ENCODE measurements at places on chromosomes 3 and 15. TPM values are rescaled to one million over a fixed set of nuclear protein-coding genes. Genes with fewer than 3 reads are reported as not detected.

DNA sequence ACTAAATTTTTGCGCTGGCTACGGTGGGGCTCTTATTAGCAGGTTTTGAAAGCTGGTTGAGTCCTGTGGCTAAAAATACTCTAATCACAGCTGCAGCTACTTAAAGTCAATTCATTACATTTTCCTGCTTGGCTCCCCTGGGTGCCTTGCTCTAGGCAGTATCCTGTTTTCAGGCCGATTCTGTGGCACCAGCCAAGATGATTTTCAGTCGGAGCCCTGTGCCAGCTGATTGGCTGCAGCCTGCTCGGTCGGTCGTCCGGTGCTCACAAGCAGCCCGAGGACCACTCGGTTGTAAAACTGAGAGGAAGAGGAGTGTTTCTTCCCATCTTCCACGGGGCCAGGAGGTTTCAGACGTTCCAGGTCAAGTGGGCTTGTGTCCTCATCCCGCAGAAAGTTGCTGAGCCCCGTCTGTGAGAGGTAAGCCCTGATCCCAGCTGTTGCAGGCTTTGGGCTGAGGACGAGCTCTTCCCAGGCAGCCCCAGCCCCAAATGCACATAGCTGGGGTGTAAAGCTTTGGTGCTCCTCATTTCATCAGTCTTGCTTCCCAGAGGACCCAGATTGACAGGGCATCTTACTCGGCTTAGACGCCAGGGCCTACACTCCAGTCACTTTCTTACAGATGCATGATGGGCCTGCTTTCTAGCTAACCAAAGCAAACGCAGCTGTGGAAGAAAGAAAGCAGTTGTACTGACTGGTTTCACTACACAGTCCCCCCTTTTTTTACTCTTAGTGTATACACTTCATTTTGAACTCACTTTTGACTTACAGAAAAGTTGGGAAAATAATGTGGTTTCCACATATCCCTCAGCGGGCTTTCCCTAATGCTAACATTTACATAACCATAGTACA is 15.9 kb downstream of the LYSMD4 start:
- peak; percentile 51 for DNase-seq

- DNase-seq: no peak
Observed at GRCh38 chr3:61610316-61610715, 48.9 kb downstream of the PTPRG start.

GRCh38 chr3:15316998-15317435 is 15.4 kb downstream of the SH3BP5 start:
- DNase-seq: peak; percentile 93

GRCh38 chr15:78077053-78077870 is at the start of gene TBC1D2B:
Gene TBC1D2B (minus strand): TSS chr15:78077711. CDS start chr15:78077652, 59 bp downstream.
- DNase-seq: peak; percentile 55

- DNase-seq: no peak
Observed at GRCh38 chr3:31103181-31103580, 208.7 kb upstream of the GADL1 start.

- DNase-seq: no peak
Observed at GRCh38 chr3:197737749-197738462, 1.2 kb upstream of the RUBCN start.

DNA sequence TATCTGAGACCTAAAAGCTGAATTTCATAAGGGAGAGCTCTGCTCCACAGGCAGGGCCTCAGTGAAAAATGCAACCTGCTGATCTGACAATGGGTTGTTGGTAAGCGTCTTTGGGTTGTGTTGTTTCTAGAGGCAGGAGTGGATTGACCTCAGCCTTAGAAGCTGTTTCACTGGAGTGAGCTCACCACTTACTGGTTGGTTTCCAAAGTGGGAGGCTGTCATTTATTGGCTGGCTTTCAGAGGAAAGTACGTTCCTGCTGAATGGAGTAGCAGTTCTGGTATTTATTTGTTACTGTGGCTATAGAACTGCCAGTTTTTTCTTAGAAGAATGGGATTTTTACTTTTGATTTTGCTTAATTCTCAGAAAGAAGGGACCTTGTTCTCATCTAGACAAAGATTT is 29.3 kb upstream of the COL6A5 start:
- DNase-seq: peak; percentile 56

GRCh38 chr15:64636556-64636955 is 138.8 kb downstream of the RBPMS2 start:
- peak; percentile 45 for DNase-seq

DNA sequence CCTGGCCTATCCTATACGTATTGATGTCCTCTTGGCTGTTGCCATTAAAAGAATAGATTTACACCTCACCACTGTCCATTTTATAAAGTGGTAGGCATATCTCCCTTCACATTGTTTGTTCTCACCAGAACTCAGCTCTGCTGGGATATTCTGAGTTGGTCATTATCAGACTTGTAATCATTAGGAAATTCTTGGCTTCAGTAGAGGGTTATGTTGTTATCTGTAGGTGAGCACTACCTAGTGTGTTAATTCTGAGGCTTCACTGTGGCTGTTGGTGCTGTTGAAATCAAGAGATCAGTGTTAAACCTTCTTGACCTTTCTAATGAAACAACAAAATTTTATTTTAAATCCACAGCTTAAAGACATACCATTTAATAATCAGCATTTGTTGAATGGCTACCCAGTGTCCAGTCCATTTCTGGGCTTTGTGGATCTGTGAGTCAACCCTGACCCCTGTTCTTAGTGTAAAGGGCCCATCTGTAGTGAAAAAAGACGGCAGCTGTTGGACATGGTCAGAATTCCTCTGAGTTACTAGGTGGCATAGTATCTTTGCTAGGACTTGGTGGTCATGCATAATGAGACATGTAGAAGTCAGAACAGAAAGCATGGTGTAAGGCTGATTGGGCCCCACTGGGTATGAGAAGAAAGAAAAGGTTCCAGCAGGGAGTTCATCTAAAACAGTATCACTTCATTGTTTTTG is 32.9 kb upstream of the P4HTM start:
- DNase-seq: no peak

DNA sequence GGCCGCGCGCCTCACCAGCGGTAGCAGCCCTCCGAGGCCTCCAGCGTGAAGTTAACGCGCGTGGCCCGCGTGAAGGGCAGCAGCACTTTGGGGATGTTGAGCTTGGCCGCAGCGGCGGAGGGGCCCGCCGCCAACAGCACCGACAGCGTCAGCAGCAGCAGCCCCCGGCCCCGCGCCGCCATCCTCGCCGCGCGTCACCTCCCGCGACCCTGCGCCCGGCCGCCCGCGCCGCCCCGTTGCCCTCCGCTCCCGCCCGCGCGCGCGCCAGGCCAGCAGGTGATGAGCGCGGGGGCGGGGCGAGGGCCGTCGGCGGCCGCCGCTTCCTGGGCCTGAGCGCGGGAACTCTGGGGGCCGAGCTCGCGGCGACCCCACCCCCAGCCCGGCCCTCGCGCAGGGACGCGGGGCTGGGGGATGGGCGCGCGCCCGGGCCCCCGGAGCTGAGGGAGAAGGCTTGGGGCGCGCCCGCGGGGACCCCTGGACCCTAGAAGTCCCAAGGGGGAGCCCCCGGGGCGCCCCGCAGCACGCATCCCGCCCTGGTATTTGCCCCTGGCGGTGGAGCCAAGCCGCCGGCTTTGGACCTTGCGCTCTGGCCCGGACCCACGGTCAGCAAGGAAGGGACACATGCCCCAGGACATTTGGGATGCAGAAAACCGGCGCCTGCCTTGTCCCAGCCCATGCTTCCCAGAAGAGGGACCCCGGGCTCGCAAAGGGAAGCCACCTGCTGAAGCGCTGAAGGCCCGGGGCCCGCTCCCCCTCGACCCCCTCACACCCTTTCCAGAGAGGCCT is at the start of gene NUP210:
Gene NUP210, minus strand, starts transcription at position 278 of the 786 bp plus-strand sequence. Its CDS starts 96 bp downstream, at position 182.
- no peak for DNase-seq

DNA sequence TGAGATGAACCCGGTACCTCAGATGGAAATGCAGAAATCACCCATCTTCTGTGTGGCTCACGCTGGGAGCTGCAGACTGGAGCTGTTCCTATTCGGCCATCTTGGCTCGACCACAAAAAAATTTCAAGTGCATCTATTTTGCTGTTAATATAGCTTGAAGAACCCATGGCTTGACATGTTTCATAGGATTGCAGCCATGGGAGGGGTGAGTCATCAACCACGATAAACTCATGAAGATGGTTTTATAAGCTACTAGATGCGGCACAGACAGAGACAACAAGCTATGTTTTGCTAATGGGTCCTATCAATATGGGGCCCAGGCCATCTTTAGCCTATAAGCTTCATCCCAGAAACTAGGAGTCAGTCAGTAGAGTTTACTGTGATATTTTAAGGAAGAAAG is 100.4 kb upstream of the PHLDB2 start:
- peak; percentile 44 for DNase-seq

DNA sequence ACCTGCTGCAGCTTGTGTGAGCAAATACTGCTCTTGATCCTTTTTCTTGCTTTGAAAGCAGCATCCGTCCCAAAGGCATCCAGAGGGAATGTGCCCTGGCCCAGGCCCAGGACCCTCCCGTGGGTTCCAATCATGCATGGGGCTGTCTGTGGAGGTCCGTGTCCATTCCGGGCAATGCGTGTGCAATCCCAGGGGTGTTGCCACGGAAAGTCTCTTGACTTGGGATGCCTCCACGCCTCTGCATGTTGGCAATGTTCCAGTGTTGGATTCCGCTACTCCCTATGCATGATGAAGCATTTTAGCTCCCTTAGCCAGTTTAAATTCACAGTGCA is 105.7 kb downstream of the SNRPN start:
- DNase-seq: no peak

- DNase-seq: no peak
Observed at GRCh38 chr15:63944681-63944955, 101.7 kb downstream of the DAPK2 start.

DNA sequence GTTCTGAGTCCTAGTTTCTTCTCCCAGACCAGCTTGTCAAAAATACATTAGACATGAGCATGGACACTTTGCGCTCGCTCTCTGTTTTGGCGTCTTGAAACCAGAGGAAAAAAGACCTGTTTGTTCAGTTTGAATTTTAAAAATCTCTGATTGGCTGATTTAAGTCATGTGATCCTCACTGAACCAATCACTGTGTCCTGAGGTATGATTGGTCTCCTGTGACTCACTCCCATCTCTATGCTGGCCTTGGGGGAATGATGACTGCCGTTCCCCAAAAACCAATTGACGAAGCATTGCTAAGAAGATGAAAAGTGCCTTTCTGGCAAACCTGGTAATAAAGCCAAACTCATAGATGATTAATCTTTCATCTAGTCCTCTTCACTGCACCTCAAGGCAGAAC is 256.5 kb downstream of the IL5RA start:
- DNase-seq: no peak

GRCh38 chr15:43378601-43379000 is 7.7 kb downstream of the TUBGCP4 start:
- no peak for DNase-seq

DNA sequence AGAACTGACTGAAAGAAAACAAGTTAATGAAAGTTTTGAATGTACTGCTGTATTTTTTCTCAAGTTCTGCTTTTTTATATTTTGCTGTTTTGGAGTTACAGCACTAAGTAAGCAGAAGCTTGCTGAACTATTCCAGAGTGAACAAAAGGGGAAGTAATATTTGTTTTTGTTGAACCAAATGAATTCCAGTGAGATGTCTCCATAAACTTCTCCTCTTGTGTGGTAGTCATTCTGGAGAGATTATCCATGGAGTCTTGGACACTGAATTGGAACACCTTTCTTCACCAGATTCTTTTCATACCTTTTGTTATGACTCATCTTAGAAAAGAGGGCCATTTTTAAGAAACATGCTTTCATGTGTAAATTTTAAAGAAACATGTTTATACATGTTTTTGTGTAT is 8.8 kb downstream of the ANKUB1 start:
- peak; percentile 90 for DNase-seq

- DNase-seq: peak; percentile 52
Observed at GRCh38 chr3:27500035-27500434, 15.9 kb upstream of the SLC4A7 start.

- DNase-seq: peak; percentile 74
Observed at GRCh38 chr3:29686889-29687592, 406.2 kb downstream of the RBMS3 start.

GRCh38 chr3:129688271-129688895 is 81.9 kb upstream of the PLXND1 start:
- peak; percentile 73 for DNase-seq

DNA sequence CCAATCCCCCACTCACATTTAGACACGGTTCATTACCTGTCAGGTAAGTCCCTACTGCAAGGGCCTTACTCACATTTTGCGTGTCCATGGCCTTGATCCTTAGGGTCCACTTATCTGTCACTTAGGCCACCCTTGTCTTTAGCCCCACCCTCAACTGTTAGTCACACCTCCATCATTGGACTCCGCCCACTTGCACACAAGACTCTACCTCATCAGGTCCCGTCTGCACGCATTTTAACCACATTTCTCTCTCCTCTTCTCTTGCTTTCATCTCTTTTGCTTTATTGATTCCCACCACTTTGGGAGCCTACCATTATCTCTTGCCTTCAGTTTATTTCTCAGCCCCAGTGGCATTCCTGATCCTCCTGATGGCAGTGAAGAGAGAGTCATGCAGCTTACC is at the start of gene IQCF6:
Gene IQCF6, minus strand, starts transcription at position 101 of the 400 bp plus-strand sequence. Its CDS starts 13 bp downstream, at position 88.
- DNase-seq: no peak

- DNase-seq: no peak
Observed at GRCh38 chr3:120516136-120516535, 65.3 kb upstream of the FSTL1 start.

- DNase-seq: no peak
Observed at GRCh38 chr15:74800559-74801094, 12.0 kb upstream of the LMAN1L start.

GRCh38 chr3:74089814-74090213 is 465.1 kb upstream of the PDZRN3 start:
- no peak for DNase-seq

- DNase-seq: no peak
Observed at GRCh38 chr3:127385540-127385870, 97.7 kb upstream of the PRR20G start.

The LRRC31 gene
- total RNA-seq: not detected

The THAP10 gene
- 7.9 TPM for total RNA-seq

The CHP1 gene
- total RNA-seq: 131 TPM

The MAP6D1 gene
- 6.0 TPM for total RNA-seq

The SORD gene
- 9.8 TPM for total RNA-seq

The ZNF860 gene
- 1.2 TPM for total RNA-seq

The TMOD2 gene
- total RNA-seq: 18.9 TPM

The ARIH2 gene
- total RNA-seq: 106 TPM

The PPP2R3A gene
- total RNA-seq: 16.1 TPM

The SCAANT1 gene
- not detected for total RNA-seq

The PLA2G4E gene
- total RNA-seq: not detected

The COL8A1 gene
- total RNA-seq: 24.3 TPM

Measured in fibroblast of the aortic adventitia (primary cell).